OCI-M1 (cell line): ENCODE measurements at places on chromosomes 13 and 19.

- peak; percentile 93 for DNase-seq
Measured at GRCh38 chr19:19487950-19488874, 27.1 kb downstream of the TSSK6 start.

DNA sequence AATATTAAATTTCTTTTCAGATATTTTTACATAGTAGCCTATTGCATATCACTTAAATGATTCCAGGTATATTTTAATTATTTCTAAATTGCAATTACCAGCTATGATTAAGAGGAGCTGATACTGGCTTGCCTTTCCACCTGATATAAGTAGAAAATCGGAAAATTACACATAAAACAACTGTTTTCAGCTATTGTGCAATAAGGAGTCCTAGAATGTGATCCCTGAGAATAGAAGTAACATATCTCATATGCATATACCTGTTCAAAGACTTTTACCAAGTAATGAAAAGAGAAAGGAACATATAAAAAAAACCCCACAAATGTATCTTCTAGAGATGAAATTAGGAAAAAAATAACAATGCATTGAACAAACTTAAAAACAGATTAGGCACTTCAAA lies 1354.6 kb upstream of the PCDH9 start:
- no peak for DNase-seq

- DNase-seq, result no peak
Measured at GRCh38 chr19:21940684-21941083, 70.1 kb downstream of the ZNF208 start.

DNA sequence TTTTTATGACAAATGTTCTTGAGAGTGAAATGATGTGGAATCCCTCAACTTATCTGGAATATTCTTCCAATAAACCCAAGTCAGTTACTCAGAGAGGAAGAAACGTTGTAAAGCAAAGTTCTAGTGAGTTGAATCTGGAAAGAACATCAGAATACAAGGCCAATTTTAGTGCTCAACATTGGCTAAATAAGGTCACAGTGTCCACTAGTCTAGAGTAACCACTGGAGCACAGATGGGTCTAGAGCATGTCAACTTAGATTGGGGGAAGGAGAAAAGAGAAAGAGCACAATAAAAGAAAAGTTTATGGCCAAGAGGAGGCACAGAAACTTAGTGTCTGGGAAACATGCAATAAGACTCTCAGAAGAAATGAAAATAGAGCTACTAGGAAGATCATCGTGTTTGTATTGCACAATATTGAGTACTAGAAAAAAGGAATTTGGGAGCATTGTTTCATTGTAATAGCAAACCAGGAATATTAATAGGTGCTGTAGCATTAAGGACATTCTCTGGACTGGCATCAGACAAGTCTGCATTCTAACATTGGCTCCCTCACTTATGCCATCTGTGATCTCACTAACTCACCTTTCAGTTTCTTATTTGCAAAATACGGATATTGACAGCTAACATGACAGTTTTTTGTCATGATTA lies 1318.5 kb downstream of the PCDH9 start:
- no peak for DNase-seq

GRCh38 chr13:60137911-60138560 lies 25.7 kb downstream of the DIAPH3 start:
- no peak for DNase-seq

DNA sequence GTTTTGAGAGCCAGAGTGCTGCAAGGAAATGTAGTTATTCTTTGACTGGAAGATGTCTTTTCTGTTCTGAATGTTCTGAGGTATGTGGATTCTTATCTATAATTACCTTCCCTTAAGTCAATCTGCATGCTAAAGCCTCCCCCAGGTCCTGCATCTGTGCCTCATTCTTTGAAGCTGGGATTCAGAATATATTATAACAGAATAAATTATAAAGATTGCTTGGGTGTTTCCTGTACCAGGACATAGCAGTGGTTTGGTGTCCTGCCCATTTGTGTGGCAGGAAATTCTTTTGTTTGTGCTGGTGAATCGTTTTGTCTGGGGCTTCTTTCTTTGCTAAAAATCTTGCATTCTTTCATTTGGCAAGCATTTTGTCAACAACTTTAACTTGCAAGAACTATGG lies 60.2 kb downstream of the ITGBL1 start:
- no peak for DNase-seq

DNA sequence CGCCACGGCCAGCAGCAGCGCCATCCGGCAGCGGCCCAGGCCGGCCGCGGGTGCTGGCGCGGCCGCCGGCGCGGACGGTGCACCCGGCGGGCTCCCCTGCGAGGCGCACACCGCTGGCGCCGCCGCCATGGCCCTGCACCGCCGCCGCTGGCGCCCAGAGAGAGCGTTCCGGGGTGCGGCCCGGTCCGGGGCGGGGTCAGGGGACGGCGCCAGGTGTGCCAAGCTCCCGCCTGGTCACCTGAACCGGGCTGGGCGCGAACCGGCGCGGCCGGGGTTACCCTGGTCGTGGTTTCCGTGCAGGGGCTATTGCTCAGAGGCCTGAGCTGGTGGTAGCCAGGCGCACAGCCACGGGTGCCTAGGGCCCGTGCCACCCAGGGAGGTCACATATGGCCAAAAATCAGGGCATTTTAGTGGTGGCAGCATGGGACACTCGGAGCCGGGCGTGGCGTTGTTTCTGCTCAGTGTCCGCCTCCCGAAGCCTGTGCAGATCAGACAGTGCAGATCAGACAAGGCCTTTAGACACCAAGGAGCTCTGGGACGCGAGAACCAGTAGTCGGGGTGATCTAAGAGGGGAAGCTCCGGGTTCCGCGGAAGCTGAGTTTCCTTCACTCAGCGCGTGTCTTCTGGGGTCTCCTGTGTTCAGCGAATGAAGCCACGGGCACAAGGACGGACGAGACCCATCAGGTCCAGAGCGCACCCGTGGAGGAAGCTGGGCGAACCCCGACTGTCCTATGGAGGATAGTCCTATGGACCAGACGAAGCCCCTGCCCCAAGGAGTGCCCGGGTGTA lies at the start of gene TMEM238:
TSS of gene TMEM238 (minus strand) at position 162 of the 789 bp plus-strand sequence. CDS start at position 129, 33 bp downstream.
- peak; percentile 64 for DNase-seq

GRCh38 chr19:46503848-46504453 lies 8.3 kb upstream of the PNMA8B start:
- no peak for DNase-seq

DNA sequence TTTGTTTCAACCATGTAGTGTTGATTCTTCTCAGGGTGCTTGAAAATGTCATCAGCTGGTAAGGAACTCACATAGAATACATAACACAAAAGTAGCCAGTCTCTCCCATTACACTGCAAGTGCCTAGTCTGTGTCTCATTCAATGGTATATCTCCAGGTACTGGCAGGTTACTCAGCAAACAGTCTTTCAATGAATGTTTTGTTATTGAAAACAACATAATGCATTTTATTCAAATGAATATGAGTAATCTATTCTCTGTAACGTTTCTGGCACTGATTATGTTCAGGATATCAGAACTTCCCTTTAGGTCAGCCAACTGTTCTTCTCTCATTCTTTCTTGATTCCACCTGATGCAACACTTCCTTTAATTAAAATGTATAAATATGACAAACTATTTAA lies 68.0 kb upstream of the SLITRK1 start:
- DNase-seq, result peak; percentile 12

DNA sequence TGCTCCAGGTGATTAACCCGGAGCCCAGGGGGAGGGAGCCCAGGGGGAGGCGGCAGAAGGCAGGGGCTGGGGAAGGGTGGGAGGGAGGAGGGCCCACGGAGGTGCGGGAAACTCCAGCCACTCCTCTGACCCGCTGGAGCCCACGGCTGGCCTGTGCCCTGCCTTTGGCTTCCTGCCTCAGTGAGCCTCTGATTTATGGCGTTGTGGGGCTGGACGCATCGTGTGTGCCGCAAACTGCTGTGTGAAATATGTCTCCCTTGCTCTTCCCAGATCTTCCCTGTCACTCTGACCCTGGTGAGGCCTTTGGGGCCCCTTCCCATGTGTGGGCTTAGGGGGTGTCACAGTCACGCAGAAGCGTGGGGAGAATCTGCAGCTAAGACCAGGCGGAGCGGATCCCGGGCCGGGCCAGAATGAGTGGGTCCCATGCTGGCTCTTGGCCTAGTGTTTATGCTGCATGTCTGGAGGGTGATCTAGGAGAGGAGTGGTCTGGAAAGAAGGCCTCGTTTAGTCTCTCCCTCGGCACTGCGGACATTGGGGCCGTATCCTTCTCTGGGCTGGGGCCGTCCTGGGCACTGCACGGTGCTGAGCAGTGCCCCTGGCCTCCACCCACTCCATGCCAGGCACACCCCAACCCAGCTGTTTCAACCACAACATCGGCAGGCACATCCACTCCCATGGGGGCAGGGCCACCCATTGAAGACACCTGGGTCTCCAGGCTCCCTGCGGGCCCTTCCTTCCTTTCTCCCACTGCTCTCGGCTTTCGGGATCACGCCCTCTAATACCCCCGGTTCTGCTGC lies 123.0 kb downstream of the KDM4B start:
- no peak for DNase-seq

DNA sequence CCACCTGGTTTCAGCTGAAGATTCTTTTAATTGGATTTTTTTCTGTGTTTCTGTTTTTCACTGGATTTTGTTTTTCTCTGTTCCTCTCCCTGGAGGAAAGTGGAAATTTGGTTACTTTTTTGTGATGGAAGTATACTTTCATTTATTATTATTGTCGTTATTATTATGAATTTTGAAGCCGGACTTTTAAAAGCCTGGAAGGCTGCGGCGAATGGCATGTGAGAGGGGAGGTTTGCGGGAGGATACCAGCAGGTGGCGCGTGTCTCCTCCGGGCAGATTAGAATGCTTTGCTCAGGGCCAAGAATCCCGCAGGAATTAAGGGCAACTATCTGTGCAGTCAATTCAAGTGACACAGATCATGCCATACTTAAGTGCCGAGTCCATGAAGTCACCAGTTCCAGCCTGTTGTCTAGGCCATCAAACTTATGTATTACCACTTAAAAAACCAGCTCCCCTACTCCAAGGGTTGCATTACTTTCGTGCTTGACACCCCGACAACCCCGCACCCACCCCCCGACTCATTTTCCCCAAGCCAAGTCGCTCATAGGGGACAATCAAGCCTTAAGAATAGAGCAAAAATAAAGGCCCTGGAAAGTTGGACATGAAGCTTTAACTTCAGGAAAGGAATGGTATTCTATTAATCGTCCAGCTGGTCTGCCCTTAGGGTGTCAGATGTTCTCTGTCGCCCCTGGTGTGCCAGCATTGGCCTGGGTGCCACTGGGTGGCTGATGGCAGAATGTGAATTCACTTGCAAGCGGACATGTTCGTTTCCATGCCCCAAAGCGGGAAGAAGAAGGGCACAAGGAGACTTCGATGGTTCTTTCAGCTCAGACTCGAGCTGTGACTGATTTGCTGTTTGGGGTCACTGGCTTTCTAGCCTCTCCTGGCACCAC lies 1.3 kb upstream of the LRCH1 start:
- peak; percentile 87 for DNase-seq

GRCh38 chr19:28687296-28687695 lies 525.7 kb downstream of the UQCRFS1 start:
- DNase-seq, result no peak
